Karpas-422 (cell line): ENCODE measurements at places on chromosomes 4 and X.

GRCh38 chr4:90689739-90690138 lies 562.5 kb downstream of the CCSER1 start:
- DNase-seq = no peak

DNA sequence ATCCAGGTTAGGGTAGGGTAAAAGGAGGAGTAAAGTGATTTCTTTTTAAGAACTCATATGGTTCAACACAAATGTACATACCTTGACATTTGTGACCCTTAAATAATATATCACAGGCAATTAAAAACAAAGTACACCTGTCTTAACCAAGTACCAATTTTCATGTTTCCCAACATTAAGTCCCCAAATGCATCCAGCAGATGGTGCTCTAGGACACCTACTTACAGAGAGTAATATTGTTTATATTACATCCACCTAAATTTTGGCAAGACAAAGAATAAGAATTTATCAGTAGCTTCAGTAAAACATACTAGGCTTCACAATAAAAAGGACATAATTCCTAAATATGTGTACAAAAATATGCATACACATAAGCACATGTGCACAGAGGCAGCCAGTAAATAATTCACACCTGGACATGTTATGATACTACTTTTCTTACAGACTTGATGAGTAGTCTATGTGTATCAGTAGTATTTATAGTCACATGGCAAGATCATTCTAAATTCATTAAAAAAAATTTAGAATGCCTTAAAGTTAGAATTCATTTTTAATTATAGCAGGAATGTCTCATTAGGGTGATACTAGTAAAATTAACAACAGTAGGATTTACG lies 219.7 kb downstream of the DCLK2 start:
- DNase-seq = peak; percentile 91

DNA sequence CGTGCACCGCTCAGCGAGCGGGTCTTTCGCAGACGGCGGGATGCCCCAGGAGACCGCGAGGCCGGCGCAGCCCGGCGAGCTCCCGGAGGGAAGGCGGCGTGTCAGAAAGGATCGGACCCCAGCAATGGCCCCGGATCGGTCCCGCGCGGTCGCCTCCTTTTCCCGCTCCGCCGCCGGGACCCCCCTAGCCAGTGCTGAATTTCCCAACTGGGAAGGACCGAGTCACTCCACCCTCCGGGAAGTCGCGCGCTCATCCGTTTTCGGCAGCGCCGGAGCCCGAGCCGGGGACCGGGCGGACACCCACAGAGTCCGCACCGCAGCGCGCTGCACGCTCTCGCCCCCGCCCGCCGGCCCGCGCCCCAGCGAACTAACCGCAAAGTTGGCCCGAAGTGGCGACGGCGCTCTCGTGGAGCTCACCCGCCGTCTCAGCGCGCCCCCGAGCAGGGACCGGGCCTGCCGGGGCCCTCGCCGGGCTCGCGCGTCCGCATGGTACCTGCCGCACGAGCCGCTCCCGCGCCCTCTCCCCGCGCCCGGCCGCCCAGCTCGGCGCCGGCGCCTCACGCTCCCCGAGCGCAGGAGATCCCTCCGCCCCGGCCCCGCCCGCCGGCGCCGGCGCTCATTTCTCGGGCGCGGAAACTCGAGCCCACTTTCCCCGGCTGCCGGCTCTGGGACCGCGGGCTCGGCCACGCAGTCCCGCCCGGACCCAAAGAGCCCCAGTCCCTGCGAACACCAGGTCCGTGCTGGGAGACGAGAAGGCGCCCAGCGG lies at the start of gene FAT1:
Gene FAT1, minus strand, starts transcription at position 565 of the 766 bp plus-strand sequence. CDS start 14,029 bp downstream, outside the sequence.
- no peak for DNase-seq

DNA sequence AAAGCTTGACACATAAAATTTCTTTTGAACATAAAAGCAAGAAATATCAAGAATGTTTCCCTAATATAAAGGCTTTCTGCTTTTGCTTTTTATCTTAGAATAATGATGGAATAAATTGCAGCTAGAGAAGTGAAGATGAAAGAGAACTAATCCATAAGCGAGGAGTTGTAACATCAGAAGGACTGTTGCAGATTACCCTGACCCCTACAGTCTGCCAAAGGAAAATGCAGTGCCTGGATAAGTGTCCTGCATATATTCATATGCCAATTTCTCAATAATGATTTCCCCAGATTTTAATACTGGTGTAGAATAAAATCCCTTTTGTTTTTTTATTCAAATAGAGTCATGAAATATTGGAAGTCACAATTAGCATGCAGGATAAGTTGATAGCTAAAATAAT lies 115.9 kb downstream of the MAGEC2 start:
- no peak for DNase-seq

GRCh38 chrX:1443496-1444075 lies 9.1 kb downstream of the ASMTL start:
- DNase-seq = no peak
